Neural progenitor cell (in vitro differentiated cells): ENCODE measurements at places on chromosomes 4 and X.

DNA sequence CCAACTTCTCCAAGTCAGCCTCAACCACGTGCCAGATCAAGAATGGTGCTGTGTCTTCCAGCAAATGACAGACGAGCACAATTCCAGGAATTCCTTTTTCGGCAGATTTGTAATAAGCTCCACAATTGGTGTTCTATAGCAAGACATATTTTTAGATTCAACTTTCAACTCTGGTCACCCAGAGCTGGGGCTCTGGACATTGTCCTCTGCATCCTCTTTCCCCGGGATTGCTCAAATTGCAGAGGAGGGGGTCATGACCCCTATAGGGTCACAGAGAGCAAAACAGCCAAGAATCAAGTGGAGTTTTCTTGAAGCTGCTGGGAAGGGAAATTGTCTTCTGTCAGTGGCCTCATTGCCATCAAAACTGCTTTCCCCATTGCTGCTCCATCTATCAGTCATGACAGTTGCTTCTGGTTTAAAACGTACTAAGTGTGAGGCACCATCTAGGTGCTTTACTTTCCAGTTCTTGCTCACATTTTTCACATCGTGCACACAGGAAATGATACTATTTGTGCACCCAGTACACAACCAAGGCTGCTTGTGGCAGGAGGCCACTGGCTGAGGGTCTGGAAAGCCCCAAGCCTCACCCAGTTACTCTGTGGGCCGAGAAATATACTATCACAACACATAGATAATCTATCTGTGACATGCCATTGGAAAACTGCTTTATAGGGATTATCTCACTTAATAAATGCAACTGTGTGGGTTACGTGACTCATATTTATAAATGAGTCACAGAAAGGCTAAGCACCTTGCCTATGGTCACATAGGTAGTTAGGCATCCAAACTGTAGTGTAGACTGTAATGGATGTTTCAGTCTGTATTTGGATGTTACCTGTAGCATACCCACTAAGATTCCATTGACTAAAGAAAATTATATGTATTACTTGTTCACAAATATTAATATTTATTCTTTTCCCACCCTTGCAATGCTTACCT, 91.7 kb upstream of the PHOX2B start:
- DNase-seq: no peak

DNA sequence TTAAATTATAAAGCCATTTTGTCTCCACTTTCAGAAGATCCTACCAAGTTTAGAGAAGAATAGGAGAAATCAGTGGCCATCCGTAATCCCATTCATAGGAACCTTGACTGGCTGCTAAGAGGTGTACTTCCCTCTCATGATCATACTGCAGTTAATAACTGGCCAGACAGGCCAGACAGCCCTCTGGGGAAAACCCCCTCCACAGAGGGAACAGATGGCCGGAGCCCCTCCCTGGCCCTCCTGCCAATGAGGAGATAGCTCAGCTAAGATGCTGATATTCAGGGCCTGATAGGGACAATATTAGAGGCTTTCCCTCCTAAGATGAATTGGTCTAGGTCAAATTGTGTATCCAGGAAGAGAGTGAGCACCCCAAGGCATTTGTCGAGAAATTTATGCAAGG, 200.0 kb upstream of the MAOA start:
- no peak for DNase-seq

DNA sequence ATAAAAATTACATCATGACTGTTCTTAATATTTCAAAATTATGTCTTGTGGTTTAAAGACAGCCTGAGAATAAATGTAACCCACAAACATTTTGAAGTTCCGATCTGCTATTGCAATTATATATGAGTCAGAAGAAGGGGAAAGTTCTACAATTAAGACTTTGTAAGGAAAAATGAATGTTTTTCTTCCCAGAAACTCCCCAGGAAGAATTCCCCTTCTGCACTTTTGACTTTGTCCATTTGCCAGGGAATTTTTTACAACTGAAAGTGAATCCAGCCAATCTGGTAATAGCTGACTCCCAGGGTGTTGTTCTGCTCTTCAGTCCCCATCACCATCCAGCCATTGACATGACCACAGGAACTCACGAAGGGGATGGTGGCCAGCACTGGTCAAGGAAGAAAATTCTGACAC, 61.6 kb upstream of the NOCT start:
- DNase-seq: no peak

DNA sequence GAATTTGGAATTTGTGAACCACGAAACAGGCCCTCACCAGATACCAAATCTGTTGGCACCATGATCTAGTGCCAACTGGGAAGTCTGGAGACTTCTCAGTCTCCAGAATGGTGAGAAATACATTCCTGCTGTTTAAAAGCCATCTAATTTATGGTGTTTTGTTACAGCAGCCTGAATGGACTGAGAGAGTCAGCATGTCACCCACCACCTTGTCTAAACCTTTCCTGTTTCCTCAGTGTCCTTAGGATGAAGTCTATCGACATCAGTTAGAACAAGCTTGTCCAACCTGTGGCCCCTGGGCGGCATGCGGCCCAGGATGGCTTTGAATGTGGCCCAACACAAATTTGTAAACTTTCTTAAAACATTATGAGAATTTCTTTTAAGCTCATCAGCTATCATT, 42.1 kb downstream of the FREM3 start:
- no peak for DNase-seq

GRCh38 chr4:176013476-176014247, 52.0 kb upstream of the WDR17 start:
- no peak for DNase-seq

DNA sequence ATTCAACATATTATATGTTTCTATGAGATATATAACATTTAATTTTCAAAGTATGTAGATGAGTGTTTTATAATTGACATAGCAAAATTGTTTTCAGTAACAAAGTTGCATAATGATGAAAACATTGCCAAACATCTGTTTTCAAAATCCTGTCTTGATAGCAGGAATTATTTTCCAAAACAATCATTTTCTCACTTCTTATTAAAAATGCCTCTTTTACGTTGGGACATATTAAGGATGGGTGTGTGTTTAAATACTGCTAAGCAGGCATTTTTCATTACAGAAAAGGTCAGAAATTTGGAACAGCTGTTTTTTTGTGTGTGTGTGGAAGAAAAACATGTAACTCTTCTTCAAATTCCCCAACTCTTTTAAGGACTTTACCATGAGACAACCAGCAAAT, 452.0 kb downstream of the SPRY1 start:
- DNase-seq: no peak

GRCh38 chr4:53962516-53963225, 101.7 kb downstream of the CHIC2 start:
- DNase-seq: peak; percentile 57

- DNase-seq: no peak
These were observed 85.4 kb upstream of the PACRGL start for GRCh38 chr4:20614816-20615215.

DNA sequence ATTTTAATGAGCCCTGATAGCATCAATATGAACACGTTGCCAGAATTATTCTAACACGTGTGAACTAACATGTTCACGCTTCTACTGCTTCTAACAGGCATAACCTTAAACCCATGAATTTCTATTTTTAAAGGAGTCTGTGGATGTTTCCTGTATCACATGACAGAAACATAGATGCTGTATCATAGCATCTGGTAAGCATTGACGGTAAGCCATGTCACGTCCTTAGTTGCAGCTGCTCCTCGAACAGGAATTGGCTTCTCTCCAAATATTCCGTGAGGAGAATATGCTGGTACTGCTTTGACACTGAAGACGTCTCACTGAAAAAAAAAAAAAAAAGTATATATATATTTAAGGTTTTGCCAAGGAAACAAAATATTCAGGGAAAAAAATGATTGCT, 105.1 kb upstream of the MXRA5 start:
- no peak for DNase-seq

DNA sequence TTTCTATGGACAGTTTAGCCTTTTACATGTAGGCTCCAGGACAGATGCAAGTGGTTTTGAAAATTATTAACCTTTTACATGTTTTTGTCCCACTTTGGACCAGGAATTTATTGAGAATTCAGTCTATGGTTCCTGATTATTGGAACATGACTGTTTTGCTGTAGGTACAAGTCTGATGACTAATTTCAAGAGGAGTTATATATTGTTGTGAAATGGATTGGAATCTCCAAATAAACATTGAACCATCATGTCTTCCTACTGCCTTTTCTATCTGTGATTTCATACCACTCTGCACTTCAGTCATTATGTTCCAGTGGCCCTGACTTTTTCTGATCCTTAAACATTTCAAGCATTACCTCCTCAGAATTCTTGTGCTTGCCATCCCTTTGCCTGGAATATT, 35.9 kb downstream of the TBC1D19 start:
- DNase-seq: no peak

- no peak for DNase-seq
These were observed 268.7 kb downstream of the NR3C2 start for GRCh38 chr4:148173397-148174017.

- DNase-seq: no peak
These were observed 92.3 kb downstream of the PRDM5 start for GRCh38 chr4:120830204-120830603.

DNA sequence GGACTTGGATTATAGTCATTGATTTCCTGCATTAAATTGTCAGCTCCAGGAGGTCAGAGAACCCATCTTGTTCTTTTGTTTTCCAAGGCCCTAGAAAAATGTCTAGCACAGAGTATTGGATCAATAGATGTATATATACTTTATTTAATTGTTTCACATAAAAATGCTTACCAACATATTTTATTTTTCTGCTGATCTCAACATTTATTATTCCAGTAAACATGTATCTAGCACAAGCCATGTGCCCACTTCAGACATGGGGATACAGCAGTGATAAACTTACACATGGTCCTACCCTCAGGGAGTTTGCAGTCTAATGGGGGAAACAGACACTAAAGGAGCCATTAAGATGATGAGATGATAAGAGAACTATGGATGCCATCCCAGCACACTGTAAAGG, 49.1 kb upstream of the TBC1D9 start:
- no peak for DNase-seq
